ENCODE measurements at places on chromosomes 12 and 14.

DNA sequence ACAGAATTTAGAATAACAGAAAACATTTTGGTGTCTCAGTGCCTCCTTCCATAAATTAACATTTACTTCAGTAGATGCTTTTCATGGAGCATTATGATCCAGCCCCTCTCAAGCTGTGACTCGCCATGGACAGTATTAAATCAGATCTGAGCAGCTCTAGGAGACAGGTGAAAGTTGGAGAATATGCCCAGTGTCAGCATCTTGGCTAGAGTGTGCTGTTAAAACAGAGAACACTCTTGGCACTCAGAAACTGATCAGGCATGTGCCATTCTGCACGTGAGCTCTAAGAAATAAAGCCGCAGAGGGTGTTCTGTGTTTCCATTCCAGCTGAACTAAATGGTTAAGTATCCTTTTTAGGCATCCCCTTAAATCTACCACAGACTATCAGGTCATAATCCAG lies 68.0 kb downstream of the DIP2B start:
- no peak for DNase-seq

DNA sequence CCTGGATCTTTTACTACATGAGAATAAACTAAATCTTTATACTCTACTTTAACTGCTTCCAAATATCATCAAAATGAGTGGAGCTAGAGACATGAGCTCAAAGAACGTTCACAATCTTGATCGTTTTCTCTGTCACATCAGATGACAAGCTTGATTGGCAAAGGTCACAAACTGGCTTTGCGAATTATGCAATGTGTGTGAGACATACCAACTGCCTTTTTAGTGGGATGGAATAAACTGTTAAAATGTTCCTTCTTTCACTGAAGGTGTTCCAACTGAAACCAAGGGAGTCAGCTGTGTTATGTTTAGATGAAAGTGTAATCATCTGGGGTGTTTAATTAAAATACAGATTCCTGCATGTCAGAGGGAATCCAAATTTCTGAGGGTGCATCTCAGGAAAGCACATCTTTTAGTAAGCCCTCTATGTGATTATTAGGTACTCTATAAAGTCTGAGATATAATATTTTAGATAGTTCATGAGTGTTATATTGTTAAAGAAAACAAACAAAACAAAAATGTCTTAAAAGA lies 21.9 kb downstream of the KITLG start:
- no peak for DNase-seq

GRCh38 chr12:484096-484495 lies 24.4 kb downstream of the B4GALNT3 start:
- DNase-seq, result no peak

- no peak for DNase-seq
Measured at GRCh38 chr14:89890589-89890988, 63.9 kb downstream of the EFCAB11 start.

DNA sequence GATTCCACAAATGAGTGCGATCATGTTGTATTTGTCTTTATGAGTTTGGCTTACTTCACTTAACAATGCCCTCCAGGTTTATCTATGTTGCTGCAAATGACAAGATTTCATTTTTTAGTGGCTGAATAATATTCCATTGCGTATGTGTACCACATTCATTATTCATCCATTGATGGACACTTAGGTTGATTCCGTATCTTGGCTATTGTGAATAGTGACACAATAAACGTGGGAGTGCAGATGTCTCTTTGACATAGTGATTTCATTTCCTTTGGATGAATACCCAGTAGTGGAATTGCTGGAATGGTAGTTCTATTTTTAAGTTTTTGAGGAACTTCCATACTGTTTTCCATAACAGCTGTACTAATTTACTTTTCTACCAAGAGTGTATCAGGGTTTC lies 23.5 kb downstream of the AKAP6 start:
- DNase-seq, result no peak

DNA sequence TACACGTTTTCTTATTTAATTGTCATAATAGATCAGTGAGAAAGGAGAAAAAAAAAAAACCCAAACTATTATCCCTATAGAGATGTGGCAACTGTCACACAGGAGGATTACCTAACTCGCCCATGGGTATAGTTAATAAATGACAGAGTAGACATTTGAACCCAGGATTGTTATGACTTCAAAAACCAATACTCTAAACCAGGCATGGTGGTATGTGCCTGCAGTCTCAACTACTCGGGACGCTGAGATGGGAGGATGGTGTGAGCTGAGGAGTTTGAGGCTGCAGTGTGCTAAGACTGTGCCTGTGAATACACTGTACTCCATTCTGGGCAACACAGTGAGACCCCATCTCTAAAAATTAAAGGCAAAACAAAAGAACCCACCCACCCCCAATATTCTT lies 114.5 kb downstream of the DENND5B start:
- no peak for DNase-seq

DNA sequence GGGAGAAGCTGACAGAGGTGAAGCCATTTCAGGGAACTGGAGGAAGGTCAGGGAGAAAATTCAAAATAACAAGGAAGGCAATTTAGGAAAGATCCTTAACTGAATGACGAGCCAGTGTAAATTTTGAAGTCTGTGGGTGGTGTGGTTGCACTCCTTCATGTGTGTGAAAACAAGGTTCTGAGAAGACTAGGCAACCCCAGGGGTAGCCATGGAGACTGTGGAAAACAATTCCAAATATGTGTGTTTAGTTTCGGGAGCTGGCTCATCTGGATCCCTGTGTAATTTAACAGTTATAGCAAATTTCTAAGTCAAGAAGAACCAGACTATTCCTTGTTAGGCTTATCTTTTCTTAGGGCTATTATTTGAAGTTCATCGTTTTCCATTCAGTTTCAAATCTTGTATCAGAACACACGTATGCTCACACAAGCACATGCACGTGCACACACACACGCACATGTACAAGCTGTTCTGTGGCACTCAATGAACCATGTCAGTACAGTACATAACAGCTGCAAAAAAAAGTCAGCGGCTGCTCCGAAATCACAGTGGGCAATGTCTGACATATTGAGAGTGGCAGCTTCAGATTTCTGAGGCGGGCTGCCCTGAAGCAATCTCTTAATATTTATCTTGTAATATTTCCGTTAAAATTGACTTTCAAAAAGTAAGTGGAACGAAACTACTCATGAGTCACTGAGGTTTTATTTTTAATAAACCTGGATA lies 411.2 kb downstream of the AEBP2 start:
- DNase-seq, result peak; percentile 46
